Femur (tissue), 1 donor: ENCODE measurements at places on chromosomes 2 and 18.

GRCh38 chr18:66582211-66582610 lies 21.7 kb downstream of the CDH19 start:
- DNase-seq: no peak

GRCh38 chr2:66555501-66556324 lies 120.8 kb downstream of the MEIS1 start:
- DNase-seq: peak; percentile 51

GRCh38 chr2:240832205-240832727 lies 12.2 kb upstream of the KIF1A start:
- peak; percentile 94 for DNase-seq

DNA sequence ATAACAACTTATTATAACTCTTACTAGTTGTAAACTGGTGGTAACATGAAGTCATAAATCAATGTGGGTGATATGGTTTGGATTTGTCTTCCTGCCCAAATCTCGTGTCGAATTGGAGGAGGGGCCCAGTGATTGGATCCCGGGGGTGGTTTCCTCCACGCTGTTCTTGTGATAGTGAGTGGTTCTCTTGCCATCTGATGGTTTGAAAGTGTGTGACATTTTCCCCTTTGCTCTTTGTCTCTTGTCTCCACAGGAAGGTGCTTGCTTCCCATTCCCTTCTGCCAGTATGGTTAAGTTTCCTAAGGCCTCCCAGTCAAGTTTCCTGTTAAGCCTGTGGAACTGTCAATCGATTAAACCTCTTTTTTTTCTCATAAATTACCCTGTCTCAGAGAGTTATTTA lies 321.6 kb downstream of the DSEL start:
- no peak for DNase-seq

- peak; percentile 47 for DNase-seq
Observed at GRCh38 chr18:59900222-59901128, 679 bp downstream of the PMAIP1 start.

DNA sequence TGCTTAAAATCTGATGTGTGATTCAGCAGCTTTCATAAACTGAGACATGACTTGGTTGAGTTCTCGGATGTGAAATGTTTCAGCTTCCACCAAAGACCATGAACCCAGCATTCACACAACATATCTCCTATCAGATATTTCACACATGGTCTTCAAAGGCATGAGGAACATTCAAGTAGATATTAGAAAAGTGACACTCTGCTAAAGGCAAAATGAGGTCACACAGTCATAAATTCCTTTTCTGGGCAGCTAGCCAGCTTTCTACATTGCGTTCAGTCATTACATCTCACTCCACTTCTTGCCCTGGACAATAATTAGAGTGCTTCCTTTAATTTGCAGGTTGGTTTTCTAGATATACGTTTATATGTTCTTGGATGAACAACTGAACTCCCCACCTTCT lies 96.7 kb downstream of the GAREM1 start:
- DNase-seq: no peak

- DNase-seq: no peak
Observed at GRCh38 chr2:128354161-128354560, 35.5 kb upstream of the HS6ST1 start.

- no peak for DNase-seq
Observed at GRCh38 chr18:67730886-67731285, 214.4 kb upstream of the DSEL start.

GRCh38 chr2:120990451-120990871 lies 254.8 kb downstream of the GLI2 start:
- DNase-seq: no peak

DNA sequence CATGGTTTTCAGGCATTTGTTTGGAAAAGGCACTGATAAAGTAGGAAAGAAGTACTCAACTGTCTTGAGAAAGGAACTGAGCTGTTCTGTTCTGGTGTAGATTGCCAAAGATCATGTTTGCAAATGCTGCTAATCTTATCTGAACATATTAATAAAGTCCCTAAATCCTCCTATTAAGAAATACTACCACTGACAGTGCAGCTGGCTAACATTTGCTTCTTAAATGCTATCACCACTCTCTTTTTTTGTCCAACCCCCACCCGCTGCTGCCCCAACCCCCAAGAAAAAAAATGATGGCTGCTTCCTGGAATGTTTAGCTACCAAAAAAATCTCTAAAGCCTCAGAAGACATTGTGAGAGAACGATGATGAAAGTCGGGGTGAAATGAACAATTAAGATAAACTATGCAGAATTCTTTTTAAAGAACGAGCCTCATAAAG lies 130.7 kb downstream of the CCBE1 start:
- DNase-seq: no peak

- DNase-seq: no peak
Observed at GRCh38 chr2:181621779-181622490, 35.0 kb downstream of the CERKL start.

DNA sequence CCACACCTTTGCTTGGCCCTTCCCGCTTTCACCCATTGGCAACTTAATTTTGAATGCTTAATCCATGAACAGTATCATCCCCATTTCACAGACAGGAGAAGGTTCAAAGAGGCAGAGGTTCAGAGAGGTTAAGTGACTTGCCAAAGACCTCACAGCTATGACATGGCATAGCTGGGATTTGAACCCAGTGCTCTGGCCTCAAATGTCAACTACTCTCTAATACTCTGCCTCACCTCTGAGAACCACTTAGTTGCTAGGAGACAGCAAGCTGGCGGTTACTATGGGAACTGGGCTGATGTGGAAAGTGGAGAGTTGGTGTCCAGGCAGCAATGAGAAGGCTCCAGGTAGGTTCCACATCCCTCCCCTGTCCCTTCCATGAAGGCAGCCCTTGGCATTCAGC lies 15.8 kb upstream of the PRSS56 start:
- no peak for DNase-seq

DNA sequence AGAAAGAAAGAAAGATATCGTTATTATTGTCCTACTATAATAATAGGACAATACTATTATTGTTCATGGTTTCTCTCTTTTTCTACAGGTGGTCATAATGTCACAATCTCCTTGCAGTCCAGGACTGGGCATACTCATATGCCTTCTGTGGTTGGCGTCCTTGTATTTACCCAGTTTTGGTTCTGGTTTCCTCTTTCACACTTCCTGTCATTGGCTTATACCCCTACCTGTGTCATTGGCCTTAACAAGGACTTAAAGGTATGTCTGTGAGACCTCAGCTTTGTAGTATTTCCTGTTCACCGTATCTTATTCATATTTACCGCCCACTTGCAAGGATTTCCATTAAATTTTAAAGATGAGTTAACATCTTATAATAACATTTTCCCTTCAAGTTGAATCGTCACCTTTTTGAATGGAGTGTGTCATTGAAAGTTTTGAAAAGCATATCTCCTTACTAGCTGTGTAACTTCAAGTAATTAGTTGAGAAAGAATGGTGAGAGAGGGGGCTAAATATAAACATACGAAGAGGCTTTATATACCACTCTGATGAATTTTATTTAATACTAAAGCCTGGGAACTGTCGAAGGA lies 36.5 kb upstream of the HTR2B start:
- no peak for DNase-seq

GRCh38 chr2:182481676-182482075 lies 54.8 kb upstream of the PDE1A start:
- DNase-seq: no peak

- no peak for DNase-seq
Observed at GRCh38 chr2:105786231-105787230, 41.8 kb downstream of the NCK2 start.

GRCh38 chr2:171883275-171883893 lies 10.7 kb downstream of the SLC25A12 start:
- no peak for DNase-seq

- no peak for DNase-seq
Observed at GRCh38 chr18:44893045-44893706, 212.5 kb downstream of the SETBP1 start.

DNA sequence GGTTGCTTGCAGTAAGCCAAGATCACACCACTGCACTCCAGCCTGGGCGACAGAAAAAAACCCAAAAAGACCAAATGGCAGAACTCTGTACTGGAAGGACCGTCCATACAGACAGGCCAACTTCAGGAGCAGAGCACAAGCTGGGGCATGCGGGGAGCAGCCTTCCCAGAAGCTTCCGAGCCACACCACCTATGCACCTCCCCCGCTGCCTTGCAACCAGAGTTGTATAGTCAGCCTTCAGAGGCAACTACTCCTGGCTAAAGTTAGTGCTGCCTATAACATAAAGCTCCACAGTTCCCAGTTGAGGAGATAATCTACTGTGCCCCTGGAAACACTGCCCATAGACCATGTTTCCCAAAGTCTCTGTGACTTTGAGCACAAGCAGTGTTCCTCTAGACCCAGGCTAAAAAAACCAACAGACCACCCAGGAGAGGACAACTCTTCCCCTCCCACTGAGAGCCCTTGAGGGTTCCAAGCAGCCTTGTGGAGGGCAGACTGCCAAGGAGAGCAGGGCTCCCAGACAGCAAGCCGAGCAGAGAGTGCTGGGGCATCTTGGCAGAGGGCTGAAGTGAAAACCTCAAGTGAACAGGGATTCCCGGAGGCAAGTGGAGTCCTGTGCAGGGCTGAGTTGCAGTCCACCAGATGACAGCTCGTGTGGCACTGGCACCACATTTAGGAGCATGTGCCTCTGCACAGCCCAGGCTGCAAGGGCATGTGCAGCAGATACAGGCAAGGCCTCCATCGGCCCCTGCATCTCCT lies 6.8 kb downstream of the SFT2D3 start:
- no peak for DNase-seq

DNA sequence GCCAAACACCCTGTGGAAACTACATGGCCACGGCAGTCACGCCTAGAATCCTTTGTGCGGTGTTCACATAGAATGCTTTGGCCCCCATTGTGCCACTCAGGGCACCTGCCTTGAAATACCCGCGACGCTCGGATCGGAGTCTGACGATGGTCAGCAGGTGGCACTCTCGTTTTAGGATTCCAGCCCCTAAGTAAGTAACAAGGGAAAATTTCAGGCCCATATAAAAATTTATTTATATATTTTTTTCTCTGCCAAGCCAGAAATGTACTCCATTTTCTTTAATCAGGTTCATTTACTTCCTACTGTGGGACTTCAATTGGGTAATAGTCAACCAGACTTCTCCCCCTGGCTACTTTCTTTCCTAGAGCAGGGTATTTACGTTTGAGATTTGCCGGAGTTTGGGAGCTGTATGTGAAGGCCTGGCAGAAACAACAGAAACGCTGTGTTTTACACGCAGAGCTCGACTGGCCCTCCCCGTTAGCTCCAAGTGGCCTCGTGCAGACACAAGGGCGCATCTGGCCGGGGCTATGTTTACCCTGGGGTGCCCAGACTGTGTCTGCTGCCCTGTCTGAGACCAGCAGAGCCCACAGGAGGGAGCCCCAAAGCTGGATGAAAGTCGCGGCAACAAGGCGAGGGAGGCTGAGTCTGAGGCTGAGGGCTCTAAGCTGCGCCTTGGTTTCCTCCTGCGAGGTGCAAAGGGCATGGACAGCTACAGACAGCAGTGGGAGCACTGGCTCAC lies 41.6 kb downstream of the LRRC30 start:
- DNase-seq: peak; percentile 71

GRCh38 chr2:224211791-224212190 lies 172.7 kb upstream of the SERPINE2 start:
- DNase-seq: no peak

DNA sequence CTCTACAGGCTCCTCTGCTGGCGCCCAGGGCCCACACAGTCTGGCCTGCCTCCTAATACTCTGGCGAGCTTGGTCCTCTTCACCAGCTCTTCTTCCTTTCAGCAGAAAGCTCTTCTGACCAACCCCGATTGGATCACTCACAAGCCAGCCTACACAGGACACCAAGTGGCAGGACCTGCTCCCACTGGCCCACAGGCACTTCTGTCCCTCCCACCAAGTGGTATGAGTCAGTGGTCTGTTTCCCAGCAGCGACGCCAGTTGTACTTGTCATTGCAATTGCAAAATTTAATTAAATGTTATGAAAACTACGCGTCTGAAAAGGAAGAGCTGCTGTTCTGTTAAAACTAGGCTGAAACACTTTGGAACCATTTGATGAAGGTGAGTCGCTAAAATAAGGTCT lies 46.7 kb downstream of the NDUFA10 start:
- DNase-seq: no peak

DNA sequence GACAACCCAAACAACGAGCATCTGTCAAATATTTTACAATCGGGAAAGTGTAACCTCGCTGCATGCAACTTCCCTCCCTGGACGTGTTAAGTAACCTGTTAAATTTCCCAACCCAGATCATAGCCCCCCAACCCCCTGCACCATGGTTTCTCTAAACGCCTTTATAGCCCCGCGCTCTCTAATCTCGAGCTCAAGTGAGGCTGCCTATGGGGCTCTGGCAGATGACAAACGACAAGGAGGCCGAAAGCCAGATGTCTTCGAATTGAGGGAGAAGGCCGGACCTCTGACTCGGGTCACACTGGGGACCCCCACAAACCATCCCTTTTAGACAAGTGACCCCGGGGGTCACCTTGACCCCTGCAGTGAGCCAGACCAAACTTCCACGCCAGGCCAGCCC lies 526 bp downstream of the COX7A2L start:
- no peak for DNase-seq

DNA sequence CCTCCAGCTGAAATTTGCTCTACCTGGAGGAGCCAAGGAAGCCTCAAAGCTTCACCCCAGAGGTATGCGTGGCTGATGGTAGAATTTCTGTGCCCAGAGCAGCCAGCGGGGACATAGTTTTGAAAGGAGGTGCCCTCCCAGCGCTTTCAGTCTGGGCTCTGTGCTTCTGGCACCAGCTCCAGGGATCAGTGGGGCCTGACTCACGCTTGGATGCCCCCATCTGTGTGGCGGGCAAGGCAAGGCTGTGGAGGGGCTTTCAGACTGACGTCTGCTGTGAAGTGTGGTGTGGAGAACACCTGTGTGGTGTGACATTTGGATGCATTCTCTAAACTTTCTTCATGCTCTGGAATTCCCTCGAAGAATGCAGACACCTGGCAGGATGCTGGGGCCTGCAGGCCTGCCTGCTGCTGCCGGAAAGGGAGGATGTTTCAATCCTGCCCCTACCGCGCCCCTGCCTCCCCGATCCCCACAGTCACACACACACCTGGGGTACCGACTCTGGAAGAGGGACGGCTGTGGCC lies 84.1 kb downstream of the CTIF start:
- no peak for DNase-seq

DNA sequence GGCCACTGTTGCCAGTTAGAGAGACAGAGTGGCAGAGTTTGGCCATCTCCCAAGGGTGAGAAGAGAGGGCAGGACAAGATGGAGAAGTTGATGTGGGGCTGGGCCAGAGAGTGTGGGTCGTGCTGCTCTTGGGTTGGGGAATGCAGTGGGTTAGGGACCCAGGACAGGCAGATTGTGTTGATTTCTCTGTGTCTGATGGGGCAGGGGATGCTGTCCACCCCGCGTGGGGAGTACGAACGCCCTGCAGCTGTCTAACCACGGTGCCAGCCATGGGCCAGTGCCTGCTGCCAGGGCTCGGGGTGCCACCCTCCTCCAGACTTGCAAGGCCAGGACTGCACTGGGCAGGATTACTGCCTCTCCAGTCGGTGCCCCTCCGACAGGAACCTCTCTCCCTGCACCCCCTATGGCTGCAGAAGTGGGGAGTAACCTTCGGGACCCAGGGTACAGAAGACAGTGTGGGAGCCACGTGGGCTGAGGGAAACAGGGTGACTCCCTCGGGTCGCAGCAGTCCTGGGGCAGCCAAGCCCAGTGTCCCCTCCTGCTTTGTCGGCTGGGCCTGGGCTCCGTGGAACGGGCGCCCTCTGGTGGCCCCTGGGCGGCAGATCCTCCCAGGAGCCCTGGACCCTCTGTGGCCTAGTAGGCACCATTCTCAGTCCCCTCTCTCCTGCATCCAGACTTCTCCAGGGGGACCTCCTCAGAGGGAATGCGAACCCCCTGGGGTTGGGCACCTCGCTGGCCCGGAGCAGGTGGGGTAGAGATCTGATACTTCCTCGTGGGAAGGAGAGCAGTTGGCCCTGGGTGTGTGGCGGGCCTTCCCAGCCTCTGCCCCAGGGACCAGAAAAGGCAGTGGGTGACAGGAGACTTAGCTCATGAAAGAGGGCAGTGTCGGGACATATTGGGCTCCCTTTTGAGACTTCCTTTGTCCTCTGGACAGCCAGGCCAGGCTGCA lies 2.7 kb downstream of the GPC1 start:
- DNase-seq: peak; percentile 81
